ENCODE measurements at places on chromosomes 6 and 20.
A peak's percentile ranks its signal among the peaks of the same experiment; 100 is the strongest.

DNA sequence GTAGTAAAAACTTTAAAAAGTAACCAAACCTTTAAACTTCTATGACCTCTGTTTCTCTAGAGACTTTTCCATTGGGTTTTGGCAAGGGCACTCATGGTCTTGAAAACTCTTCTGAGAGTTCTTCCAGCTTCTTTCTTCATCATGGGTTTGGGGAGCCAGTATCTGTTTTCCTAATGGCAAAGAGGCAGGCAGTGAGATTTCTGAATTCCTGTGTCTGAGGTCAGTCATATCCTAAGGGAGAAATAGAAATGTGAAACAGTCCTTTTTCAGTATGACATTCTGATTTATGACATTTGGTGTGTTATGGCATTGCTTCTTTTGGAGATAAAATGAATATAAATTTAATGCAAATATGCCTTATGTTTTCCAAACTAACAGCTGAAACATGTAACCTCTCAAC is 518.5 kb upstream of the MARCKS start:
- DNase-seq = no peak

- no peak for DNase-seq
Measured at GRCh38 chr20:47020231-47020630, 125.6 kb downstream of the EYA2 start.

GRCh38 chr20:1827974-1828785 is 67.0 kb upstream of the SIRPA start:
- DNase-seq = peak; percentile 83

DNA sequence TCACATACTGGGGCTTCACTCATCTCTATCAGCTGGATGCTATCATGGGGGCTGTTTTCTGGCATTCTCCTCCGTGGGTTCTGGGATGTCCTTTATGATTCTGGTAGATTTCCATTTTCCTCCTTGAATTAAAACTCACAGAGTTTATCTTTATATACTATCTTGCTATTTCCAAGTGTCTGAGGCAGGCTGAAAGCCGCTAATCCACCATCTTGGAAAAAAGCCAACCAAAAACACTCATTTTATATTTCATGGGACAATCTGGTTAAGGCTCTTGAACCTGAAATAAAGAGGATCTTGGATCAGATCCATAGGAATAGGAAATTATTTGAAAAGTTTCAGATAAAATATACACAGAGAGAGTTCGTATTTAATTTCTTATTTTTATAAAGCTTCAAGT is 86.0 kb downstream of the AFG1L start:
- no peak for DNase-seq

DNA sequence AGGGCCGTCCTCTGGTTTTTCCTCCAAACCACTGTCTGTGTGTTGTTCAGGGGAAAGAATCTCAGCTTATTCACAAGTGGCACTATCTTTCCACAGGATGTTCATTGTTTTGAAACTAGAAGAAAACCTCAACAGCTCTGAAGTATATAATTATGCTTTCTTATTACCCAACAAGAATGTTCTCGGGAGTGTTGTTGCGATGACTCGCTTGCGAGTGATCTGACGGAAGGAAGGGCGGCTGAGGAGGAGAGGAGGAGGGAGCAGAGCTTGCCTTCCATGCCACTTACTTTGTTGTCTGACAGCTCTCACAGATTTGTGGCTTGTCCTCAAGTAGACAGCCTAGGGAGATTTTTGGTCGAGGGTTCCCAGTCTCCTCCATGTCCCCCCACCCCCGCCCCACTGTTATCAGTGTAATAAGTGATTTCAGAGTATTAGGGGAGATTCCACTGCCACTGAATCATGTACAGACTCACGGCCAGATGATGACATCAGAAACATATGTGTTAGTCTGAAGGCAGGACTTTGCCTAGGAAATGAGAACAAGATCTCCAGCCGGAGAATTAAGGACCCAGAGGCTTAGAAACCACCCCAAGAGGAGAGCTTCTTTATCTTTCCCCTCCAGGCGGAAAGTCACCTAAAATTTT is 80.7 kb upstream of the CCN6 start:
- no peak for DNase-seq

- no peak for DNase-seq
Measured at GRCh38 chr6:37451441-37452193, 18.6 kb downstream of the CMTR1 start.

GRCh38 chr20:59708326-59708725 is 104.0 kb downstream of the PHACTR3 start:
- no peak for DNase-seq

DNA sequence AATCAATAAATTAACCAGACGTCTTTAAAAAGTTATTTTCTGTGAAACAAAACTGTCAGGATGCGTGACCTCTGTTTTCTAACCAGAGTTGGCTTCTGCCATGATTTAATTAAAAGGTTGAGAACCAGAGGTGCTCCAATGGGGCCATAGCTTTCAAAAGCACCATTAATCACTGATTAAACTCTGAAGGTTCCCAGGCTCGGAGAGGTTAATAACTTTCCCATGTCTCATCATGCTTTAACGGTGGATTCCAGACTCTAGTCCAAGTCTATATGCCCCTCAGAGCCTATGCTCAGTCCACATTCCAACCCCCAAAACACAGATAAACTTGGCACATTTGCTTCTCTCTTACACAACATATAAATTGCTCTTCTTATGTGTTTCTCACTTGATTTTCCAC is 95.5 kb downstream of the SNAP91 start:
- DNase-seq = no peak

GRCh38 chr6:54282186-54282585 is 26.1 kb upstream of the TINAG start:
- DNase-seq = no peak

GRCh38 chr20:46071573-46071972 is 18.2 kb downstream of the NCOA5 start:
- no peak for DNase-seq

- no peak for DNase-seq
Measured at GRCh38 chr6:105014954-105015353, 58.0 kb downstream of the LIN28B start.
